ENCODE measurements at places on chromosomes 7 and 10.

DNA sequence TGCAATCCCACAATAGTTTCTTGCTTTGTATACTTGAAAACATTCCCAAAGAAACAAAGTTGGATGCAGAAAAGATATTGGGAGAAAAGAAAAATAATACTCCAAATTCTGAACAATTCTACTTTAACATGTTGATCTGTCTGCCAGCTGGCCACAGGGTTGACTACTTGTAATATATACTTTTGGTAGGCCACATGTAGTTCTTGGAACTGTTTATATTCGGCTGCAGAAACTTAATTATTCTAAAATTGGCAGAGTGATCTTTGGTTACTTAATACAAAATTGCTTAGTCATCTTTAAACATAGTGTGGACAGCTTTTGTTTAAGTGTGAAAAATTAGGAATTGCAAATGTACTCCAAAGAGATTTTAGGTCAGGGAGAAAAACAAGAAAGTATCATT lies 76.0 kb downstream of the CALD1 start:
- DNase-seq = no peak

GRCh38 chr10:57222129-57222528 lies 861.1 kb upstream of the ZWINT start:
- DNase-seq = no peak

DNA sequence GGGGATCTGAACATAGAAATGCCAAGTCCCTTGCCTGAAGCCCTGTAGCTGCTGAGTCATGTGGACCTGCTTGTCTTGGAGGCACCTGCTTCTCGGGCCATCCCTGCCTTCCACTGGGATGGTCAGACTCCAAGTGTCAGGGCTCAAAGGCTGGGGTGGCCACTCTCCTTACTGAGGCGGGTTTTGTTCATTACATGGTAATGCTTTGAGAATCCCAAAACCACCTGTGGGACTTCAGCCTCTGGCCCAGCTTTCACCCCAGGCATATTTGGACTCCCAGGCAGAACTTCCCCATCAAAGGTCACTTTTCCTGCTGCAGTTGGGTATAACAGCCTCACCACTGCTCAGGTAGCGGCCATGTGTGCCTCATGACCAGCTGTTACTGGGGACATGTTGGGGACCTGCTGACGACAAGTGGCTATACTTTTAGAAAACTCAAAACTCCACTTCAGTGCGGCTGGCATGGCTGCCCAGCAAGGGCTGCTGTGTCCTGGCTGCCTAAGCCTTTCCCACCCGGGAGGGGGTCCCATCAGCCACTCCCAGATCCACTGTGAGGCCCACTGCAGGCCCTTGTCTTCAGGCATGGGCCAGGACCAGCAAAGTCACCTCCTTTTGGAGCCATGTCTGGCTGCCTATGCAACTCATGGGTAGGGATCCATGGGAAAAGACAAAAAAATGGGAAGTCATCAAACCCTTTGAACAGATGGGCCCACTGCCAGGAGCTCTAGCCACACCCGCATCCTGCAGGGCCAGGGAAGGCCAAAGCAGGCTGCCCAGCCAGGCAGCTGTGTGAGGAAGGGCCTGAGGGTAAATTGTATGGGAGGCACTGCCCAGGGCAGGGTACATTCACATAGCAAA lies 96.7 kb downstream of the ARHGAP22 start:
- DNase-seq = no peak

DNA sequence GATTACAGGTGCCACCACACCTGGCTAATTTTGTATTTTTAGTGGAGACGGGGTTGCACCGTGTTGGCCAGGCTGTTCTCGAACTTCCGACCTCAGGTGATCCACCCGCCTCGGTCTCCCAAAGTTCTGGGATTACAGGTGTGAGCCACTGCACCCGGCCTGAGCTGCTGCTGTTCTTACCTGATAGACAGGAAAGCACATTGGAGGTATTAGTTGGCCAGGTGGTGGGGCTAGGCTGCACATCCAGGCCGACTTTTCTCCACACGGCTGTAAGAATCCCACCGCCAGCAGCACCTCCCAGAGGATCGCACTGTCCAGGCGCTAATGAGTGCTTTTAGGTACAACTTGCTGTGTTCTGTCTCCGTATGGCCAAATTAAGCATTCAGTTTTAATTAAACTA lies 112.6 kb downstream of the WDR37 start:
- no peak for DNase-seq

DNA sequence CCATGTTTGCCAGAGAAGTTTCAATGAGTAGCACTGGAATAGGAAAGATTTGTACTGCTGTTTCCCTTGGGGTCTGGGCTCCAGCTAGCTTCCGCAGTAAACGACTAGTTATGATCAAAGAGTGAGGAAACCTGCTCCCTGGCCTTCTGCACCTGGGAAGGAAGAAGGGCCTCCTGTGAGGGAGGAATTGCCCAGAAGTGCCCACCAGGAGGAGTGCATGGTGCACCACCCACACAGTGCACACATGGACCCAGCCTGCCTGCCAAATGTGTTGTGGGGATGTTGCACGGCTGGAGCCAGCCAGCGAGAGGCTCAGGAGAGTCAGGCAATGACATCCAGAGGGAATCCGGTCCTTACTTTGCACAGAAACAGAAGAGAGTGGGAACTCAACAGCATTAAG lies 27.0 kb upstream of the FAM107B start:
- DNase-seq = no peak

GRCh38 chr10:4384245-4384644 lies 441.8 kb upstream of the AKR1E2 start:
- no peak for DNase-seq

GRCh38 chr7:147653456-147653855 lies 937.1 kb upstream of the C7orf33 start:
- DNase-seq = no peak

DNA sequence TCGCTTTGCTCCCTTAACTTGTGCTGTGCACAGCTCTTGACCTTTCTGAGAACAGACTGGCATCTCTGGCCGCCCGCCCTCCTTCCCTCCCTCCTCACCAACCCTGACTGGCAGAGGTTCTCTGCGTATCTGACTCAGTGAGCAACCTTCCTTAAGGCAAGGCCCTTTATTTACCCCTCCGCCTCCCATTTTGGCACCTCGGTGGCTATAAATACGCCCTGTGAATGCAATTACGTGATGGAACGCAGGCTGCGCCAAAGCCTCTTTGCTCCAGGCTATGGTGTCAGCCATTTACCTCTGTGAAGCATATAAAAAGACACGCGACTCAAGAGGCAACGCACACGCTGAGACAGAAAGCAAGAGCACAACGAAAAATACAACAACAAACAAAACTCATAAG lies 764.3 kb downstream of the SUGCT start:
- no peak for DNase-seq

- no peak for DNase-seq
Measured at GRCh38 chr7:5455581-5456219, 32.1 kb upstream of the TNRC18 start.

- DNase-seq = no peak
Measured at GRCh38 chr7:45699015-45699309, 124.8 kb downstream of the ADCY1 start.

DNA sequence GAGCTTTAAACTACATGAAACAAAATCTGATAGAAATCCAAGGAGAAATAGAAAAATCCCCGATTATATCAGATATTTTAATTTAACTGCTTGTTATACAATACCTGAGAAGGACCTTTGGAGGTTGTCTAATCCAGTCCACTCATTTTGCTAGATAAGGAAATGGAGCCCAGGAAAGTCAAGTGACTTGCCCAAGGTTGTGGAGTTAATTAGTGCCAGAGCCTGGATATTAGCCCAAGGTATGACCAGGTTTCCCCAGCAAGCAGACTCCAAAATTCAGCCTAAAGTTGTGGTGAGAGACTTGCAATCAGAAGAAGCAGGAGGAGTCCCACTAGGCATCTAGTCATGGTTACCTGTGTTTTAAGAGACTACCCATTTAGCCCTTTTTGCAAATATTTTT lies 11.7 kb upstream of the EEPD1 start:
- DNase-seq = no peak

DNA sequence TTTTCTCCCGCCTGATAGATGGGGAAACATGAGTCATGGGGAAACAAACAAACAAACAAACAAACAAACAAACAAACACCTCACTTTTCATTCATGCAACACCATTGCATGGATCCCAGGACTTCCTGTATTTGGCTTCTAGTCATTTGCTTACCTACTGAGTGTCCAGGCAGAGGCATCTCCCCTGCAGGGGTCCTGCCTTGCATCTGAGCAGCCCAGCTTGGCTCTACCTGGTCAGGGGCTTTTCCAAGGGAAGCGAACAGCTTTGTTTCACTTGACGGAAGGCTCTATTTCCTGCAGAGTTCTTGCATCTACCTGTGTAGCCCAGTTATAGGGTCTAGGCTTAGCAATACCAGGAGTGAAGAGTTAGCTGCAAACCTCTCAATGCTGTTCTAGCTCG lies 374.2 kb downstream of the GATA3 start:
- no peak for DNase-seq

DNA sequence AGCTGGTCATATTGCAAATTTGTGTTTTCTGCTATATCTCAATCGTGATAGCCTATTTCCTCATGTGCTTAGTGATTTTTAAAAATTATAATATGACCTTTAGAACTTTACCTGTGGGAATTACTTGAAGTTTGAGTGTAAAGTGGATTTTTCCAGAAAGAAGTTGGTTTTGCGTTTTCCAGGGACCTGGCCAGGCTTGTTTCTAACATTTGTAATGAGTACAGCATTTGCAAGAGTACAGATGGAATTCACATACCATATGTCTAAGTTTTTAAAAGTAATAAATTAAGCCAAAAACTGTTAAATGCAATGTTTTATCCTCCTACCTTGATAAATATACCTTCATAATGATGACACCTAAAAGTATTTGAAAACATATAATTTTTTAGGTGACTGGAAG lies 443.2 kb downstream of the REEP3 start:
- no peak for DNase-seq

DNA sequence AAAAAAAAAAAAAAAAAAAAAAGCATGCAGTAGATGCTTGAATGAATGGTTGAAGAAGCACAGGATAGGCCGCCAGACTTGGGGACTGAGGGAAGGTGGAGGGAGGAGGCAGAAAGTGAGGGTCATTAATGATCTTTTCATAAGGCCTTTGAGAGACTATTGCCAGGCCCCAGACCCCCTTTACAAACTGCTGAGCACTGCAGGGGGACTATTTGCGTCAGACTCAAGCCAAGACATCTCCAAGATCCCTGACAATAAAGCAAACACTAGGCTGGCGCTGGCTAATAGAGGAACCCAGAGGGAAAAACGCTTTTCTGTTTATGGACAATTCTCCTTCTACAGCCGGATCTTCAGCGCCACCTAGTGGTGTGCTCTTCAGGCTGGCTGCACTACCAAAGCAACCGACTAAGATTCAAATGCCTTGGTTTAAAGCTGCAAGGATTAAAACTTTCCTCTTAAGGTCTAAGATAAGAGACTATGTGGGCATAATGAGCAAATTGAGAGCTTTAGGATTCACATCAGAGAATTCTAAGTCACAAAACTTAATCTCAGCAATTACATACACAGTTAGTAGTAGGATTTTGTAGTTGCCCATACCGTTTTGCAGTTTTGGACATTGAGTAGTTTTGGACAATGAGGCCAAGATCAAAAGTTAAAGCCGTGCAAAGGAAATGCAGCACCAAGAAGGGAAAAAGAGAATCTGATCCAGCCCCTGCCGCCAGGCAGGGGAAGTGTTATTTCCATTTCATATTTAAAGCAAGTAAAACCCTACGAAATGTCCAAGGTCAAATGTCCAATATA lies 17.9 kb upstream of the AGK start:
- DNase-seq = peak; percentile 81

- no peak for DNase-seq
Measured at GRCh38 chr7:64559206-64559605, 3.7 kb downstream of the ZNF680 start.

Measured in NAMALWA (cell line).